ENCODE measurements at places on chromosomes 5 and 9. TPM values are rescaled to one million over a fixed set of nuclear protein-coding genes. Genes with fewer than 3 reads are reported as not detected.
A peak's percentile ranks its signal among the peaks of the same experiment; 100 is the strongest.

Gene IL9
- total RNA-seq, result not detected

Gene BRD8
- total RNA-seq, result 34.7 TPM

Gene RALGDS
- 98.8 TPM for total RNA-seq

Gene PCDHA9
- total RNA-seq, result 1.1 TPM

- no peak overlapping the region for H3K27ac ChIP-seq
- H3K36me3 ChIP-seq, result peaks cover 33% of the 10 kb centered on the region
- no peaks in the 10 kb centered on the region for H3K27me3 ChIP-seq
These were observed 118.5 kb upstream of the CACNA1B start for GRCh38 chr9:137759117-137759516.

- H3K4me1 ChIP-seq, result peaks cover 14% of the 10 kb centered on the region
- no peaks in the 10 kb centered on the region for H3K36me3 ChIP-seq
- no peaks in the 10 kb centered on the region for H3K27me3 ChIP-seq
- H3K4me3 ChIP-seq, result no peak overlapping the region
- no peak for DNase-seq
These were observed 149.8 kb upstream of the TNC start for GRCh38 chr9:115267790-115268189.

- H3K4me3 ChIP-seq, result no peak overlapping the region
- peaks cover 26% of the 10 kb centered on the region for H3K36me3 ChIP-seq
These were observed 797 bp upstream of the CCL27 start for GRCh38 chr9:34663303-34663605.

DNA sequence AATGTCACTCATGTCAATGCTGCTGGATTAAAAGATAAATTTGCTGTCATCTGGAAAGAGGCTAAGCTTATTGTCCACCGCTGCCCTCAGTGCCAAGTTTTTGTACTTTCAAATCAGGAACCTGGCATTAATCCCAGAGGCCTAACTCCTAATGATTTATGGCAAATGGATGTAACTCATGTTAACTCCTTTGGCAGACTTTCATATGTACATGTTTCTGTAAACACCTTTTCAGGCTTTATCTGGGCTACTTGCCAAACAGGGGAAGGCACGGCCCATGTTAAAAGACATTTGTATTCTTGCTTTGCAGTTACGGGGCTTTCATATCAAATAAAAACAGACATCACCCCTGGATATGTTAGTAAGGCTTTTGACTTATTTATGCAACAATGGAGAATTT lies 608.0 kb upstream of the ACO1 start:
- H3K36me3 ChIP-seq, result no peaks in the 10 kb centered on the region
- H3K27ac ChIP-seq, result no peak overlapping the region
- no peaks in the 10 kb centered on the region for H3K4me1 ChIP-seq
- no peak for DNase-seq
- no peak overlapping the region for H3K4me3 ChIP-seq

DNA sequence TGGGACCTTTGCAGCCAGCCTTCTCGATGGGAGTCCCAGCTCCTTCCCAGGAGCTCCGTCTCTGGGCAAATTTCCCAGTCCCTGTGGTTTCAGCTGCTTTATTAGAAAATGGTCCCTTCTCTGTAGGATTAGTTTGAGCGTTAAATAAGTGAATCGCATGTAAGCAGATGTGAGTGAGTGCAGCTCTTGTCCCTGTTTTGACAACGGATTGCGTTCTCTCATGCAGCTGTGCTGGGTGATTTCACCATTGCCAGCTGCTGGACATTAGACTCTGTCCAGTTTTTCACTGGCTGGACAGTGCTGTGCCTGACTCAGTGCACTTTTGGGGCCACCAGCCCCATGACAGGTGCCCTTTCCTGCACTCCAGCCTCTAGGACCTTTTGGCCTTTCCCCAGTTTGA lies 11.6 kb upstream of the CEL start:
- H3K36me3 ChIP-seq, result peaks cover 53% of the 10 kb centered on the region
- H3K27me3 ChIP-seq, result no peaks in the 10 kb centered on the region
- H3K4me3 ChIP-seq, result no peak overlapping the region
- DNase-seq, result no peak
- H3K27ac ChIP-seq, result no peak overlapping the region

GRCh38 chr5:178740181-178740557 lies 9.7 kb upstream of the ZNF354A start:
- H3K27me3 ChIP-seq, result no peaks in the 10 kb centered on the region
- H3K4me3 ChIP-seq, result no peak overlapping the region
- no peak overlapping the region for H3K27ac ChIP-seq
- H3K4me1 ChIP-seq, result no peaks in the 10 kb centered on the region
- H3K36me3 ChIP-seq, result no peaks in the 10 kb centered on the region

DNA sequence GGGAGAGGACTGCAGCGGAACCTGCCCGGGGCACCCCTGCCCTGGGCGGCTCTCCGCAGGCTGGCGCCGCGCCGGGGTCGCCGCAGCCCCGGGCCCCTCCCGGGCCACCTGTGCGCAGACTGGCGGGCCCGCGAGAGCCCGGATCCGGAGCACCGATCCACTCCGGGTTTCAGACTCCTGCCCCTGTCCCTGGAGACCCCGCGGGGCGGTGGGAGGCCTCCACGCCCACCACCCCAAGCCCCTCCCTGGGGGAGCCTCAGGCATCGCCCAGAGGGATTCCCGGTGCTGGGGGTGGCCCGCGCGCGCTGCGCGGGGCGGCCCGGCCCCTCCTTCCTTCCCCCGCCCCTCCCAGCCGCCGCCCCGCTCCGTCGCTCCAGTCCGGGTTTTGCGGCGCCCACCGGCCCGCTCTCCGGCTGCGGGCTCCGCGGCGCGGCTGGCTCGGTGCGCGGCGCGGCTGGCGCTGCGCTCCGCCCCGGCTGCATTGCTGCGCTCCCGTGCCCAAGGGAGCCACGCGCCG lies at the start of gene UNC5A:
TSS of gene UNC5A (plus strand) at position 479 of the 517 bp plus-strand sequence. CDS start 192 bp downstream, outside the sequence.
- no peak for DNase-seq
- H3K4me3 ChIP-seq, result peak within 1 kb of the TSS; percentile 47
- H3K36me3 ChIP-seq, result no peaks in the 10 kb centered on the region
- H3K27ac ChIP-seq, result no peak within 1 kb of the TSS
- no peaks in the 10 kb centered on the region for H3K27me3 ChIP-seq

GRCh38 chr5:131825404-131826013 lies 28.7 kb upstream of the FNIP1 start:
- H3K36me3 ChIP-seq, result no peaks in the 10 kb centered on the region
- DNase-seq, result no peak
- no peak overlapping the region for H3K4me3 ChIP-seq
- H3K27me3 ChIP-seq, result no peaks in the 10 kb centered on the region

DNA sequence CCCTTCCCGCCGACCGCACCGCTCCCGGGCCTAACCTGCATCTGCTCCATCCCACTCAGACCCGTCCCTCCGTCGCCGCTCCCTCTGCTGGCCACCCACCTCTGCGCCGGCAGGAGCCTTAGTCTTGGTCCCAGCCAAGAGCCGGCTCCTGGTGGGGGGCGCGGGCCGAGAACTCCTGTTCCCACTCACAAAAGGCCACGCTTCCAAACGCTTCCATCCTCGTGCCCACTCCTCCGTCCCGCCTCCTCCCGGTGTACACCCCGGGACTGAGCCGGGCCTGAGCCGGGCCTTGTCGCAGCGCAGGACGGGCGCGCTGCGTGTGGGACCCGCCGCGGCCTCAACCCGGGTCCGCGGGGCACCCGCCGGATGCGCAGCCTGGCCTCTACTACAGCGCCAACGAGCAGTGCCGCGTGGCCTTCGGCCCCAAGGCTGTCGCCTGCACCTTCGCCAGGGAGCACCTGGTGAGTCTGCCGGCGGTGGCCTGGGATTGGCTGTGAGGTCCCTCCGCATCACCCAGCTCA lies 7.5 kb downstream of the ADAMTS13 start:
- no peaks in the 10 kb centered on the region for H3K27me3 ChIP-seq
- no peaks in the 10 kb centered on the region for H3K4me1 ChIP-seq
- H3K27ac ChIP-seq, result no peak overlapping the region

Data from thoracic aorta (tissue), 2 donors.